ENCODE measurements at places on chromosomes 3 and 15.

- DNase-seq, result no peak
These were observed 30.5 kb upstream of the BLM start for GRCh38 chr15:90686435-90687218.

GRCh38 chr3:145326666-145327065, 834.3 kb downstream of the PLOD2 start:
- DNase-seq, result no peak

GRCh38 chr3:197599089-197599765, 43.5 kb upstream of the BDH1 start:
- peak; percentile 75 for DNase-seq

DNA sequence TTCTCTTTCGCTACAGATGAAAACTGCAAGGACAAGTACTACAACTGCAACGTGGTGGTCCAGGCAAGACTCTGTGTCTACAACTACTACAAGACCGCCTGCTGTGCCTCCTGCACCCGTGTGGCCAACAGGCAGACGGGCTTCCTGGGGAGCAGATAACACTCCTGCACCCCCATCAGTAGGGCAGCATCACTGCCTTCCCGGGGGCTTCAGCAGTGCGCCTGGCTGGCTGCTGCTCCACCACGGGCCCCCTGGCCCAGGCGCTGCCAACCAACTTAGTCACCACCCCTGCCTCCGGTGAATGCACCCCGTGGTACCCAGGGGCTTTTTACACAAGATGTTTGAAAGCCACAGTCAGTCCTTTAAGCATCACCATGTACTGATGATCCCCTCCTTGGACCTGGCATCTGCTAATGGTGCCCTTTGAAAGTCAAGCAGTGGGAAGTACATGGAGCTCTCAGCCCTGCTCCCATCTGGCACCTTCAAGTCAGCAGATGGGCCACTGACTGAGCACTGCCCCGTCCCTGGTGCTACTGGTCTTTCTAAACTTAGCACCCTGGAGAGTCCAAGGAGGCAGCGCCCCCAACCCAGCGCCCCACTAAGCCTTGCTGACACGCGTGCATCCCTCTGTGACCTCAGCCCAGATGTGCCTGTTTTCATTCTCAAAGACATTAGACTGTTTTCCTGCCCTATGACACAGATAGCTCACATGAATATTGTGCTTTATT, 33.0 kb upstream of the NR2E3 start:
- DNase-seq, result no peak

- DNase-seq, result no peak
These were observed 46.3 kb downstream of the SYNM start for GRCh38 chr15:99151156-99151555.

GRCh38 chr3:159907828-159908227, 80.8 kb upstream of the IL12A start:
- no peak for DNase-seq

GRCh38 chr15:48981941-48982340, 18.2 kb upstream of the SHC4 start:
- DNase-seq, result no peak

DNA sequence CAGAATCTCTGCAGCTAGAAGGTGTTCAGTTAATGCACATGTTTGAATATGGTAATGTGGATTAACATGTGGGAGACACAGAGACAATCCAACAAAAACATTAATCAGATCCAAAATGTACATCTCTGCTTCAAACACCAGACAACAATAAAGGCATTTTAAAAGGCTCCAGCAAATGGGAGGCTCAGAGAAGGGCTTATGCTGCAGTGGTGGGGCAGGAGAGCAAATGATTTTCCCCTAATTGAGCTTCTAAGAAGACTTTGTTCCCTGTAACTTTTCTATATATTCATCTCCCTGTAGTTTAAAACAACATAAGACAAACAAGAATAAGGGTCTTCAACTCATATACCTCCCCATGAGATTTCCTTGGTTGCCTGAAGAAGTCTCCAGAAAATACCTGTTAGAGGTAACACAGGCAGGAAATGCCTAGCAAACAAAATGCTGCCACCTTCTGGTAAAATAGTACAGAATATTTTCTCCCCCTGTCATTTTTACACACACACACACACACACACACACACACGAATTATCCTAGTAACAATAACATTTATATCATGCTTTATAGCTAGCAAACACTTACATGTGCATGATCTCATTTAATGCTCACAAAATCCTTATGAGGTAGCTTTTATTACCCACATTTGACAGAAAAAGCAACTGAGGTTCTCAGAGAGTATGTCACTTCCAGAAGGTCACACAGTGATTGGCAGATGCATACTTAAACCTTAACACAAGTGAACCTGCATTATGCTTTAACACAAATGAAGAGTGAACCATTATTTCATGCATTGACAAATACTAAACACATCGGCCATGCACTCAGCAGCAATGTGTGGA, 123.4 kb upstream of the MB21D2 start:
- DNase-seq, result peak; percentile 28

DNA sequence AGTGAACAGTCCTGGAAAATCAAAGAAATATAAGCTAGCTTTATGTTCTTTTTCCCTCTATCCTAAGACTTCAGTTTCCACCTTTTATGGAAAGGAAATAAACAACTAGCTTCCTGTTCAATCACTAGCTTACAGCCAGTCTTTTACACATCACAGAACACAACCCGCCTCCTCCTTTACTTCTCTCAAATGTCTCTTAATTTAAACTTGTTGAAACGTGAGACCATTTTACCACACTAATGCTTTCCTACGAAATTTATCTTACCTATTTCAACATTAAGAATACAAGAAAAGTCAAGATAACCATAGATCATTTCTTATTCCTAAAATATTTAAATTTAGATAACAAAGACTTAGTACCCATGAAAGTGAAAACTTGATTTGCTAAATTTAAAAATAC, 6.2 kb downstream of the PRTG start:
- no peak for DNase-seq

DNA sequence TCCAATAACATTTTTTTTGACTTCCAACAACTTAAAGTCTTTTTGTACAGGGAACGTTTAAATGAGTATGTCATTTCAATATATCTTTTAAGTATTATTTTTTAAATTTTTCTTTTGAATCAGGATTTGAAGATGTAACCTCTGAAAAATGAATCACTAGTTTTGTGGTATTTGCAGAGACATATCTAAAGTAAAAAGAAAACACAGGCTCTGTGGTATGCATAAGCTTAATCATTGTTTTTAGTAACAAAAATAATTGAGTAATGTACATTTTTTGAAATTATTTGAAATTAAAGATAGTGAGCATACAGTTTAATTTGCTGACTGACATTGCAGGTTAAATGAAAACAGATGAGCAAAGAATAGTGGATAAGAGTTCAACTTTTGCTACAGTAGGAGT, 531.3 kb downstream of the ROBO1 start:
- DNase-seq, result no peak

DNA sequence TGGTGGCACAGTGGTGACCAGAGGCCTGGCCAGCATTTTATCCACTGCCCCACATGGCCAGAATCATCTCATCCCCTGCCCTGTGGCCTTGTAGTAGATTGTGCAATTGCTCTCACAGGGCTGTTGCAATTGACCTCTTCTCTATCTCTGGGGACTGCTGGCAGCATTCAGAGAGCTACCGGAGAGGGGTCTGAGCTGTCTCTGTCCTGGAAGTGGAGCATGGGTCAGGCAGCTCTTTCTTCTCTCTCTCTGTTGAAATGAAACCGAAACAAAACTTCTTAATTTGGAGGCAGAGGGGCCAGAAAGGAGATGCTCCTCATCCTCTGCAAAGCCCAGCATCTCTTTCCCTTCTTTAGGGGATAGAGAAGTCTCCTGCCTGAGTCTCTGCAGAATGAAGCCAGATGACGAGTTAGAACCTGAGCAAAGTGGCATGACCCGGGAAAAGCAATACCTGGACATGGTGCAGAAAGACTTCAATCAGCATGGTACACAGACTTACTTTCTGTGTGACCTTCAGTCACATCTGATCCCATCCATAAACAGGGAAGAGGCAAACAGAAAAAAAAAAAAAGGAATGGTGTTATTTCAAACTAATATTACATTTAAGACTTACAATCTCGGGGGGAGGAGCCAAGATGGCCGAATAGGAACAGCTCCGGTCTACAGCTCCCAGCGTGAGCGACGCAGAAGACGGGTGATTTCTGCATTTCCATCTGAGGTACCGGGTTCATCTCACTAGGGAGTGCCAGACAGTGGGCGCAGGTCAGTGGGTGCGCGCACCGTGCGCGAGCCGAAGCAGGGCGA, 144.5 kb upstream of the BCL6 start:
- no peak for DNase-seq

GRCh38 chr15:87967951-87968350, 288.6 kb downstream of the NTRK3 start:
- peak; percentile 5 for DNase-seq

DNA sequence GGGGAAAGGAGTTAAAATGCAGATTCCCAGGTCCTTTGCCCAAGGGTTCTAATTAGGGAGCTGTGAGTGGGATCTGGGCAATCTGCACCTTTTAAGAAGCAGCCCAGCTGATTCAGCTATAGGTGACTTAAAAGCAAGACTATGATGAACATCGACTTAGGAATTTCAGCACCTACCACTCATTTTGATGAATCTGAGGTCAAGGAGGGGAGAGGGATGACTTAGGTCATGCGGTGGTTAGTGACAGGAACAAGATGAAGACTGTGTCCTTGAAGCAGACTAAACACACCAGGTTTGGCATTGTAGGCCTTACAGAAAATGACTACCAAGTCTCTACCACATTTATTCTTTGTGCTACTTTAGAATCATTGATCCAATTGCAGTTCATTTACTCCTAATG, 196.3 kb downstream of the DTWD1 start:
- DNase-seq, result no peak

DNA sequence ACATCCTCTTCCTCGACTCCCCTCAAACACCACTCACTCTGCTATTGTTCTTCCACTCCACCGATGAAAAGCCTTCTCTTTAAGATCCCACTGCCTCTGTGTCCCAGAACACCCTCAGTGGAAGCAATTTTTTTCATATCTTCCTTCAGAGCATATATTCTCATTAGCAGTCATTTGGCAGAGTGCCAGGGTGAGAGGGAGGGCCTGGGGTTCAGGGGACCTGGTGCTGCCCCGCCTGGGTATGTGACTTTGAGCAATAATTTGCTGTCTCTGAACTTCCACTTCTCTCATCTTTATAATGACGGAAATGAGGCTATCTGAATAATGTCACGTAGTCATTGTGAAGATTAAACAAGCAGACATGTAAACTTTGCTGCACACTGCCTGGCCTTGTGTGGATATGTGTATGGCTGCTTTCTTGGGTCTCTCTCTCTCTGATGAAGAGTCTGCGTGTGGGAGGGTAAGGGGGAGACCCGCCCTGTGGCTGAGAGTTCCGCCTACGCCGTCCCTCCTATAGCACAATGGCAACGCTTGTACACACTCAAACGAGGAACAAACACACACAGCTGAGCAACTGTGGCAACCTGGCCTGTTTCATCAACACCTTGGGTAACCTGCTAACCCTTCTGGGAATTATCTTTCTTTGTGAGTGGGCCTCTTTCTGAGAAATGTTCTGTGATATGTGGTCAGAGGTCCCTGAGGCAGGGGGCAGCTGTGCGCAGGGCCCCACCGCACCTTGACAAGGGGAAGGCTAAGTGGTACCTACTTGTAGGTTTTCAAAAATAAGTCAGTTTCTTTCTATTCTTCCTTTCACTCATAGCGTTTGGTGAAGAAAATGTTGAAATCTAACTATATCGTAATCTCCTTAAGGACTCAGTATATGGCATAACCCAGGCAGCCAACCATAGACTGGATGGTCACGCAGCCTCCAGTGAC, 369.8 kb downstream of the SV2B start:
- no peak for DNase-seq

DNA sequence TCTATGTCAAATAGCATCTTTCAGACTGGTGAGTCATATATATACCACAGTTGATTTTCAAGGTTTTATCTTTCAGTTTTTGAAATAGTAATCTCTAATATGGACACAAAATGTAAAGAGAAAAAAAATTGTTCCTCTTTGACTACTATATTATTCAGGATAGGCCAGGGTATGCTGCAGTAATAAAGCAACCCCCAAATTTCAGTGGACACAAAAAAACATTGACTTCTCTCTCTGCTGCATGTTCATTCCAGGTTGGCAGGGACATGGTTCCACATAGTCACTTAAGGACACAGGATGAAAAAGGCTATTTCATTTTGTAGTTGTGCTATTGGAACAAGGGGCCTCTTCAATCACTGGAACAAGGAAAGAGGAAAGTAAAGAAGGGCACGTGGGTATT, 28.6 kb downstream of the BMF start:
- no peak for DNase-seq

Data from Daoy (cell line).